Panc1 (cell line): ENCODE measurements at places on chromosomes 3 and 15.

GRCh38 chr3:192082730-192083660, 622.0 kb downstream of the PYDC2 start:
- DNase-seq, result no peak

DNA sequence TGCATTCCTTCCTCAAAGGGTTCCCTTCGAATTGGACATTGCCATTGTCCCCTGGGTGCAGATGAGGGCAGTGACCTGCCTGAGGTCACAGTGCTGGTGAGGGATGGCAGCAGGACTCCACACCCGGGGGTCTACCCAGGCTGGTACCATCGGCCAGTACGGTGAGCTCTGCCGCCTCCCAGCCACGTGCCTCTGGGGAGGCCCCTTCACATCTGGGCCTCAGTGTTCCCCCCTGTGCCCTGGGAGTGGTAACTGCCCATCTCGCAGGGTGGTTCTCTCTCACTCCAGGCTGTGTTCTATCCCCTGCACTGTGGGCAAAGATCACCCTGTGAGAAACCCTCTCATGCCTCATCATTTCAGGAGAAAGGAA, 99.4 kb upstream of the IQSEC1 start:
- no peak for DNase-seq

DNA sequence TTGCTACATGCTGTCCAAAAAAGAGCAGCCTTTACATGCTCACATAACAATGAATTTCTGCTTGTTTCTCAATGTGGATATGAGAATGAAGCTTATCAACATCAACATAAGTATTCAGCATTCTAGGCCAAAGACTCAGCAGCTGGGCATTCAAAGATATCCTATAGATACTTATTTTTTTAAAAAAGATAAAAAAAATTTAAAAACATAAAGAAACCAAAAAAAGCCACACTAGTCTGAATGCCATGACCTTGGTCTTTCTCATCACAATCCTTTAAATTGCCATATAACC, 182.0 kb downstream of the TNIK start:
- no peak for DNase-seq

GRCh38 chr3:27840807-27841594, 118.9 kb upstream of the EOMES start:
- no peak for DNase-seq

DNA sequence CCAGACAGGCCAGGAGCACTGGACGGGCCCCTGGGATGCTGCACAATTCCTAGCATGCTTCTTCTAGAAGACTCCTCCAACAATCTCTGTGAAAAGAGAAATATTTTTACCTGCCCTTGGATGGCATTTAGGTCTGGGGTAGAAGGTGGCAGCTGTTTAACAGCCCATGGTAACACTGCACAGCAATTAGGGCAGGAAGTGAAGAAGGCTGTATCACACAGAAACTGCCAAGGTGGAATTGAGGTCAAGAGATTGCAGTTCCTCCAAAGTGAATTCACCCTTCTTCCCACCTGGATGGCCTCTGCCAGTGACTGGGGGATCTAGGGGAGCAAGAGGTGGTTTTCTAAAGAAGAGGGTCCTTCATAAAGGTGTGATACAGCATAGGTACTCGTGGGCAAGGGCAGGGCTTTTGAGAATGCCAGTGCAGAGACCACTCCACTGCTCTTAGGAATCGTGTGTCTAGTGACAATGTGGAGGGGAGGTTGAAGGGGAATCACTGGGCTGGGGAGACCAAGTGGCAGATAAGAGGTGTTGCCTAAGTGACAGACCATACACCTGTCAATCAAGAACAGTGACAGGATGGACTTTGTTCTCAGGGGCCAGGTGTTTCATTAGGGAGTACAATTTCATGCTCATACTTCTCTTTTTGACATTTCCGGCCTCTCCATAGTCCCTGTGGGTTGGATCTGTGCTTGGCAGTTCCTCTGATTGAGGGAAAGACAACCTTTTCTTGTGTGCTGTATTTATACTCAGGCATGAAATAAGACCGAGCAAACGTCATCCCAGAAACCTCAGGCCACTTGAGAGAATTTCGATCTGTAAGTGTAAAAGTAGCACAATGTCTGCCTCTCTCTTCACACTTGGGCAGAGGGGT, 83.5 kb upstream of the BCL6 start:
- DNase-seq, result no peak

GRCh38 chr3:49495023-49495422, 25.0 kb downstream of the DAG1 start:
- DNase-seq, result no peak

- DNase-seq, result no peak
These were observed 10.3 kb upstream of the MCF2L2 start for GRCh38 chr3:183438735-183439134.

DNA sequence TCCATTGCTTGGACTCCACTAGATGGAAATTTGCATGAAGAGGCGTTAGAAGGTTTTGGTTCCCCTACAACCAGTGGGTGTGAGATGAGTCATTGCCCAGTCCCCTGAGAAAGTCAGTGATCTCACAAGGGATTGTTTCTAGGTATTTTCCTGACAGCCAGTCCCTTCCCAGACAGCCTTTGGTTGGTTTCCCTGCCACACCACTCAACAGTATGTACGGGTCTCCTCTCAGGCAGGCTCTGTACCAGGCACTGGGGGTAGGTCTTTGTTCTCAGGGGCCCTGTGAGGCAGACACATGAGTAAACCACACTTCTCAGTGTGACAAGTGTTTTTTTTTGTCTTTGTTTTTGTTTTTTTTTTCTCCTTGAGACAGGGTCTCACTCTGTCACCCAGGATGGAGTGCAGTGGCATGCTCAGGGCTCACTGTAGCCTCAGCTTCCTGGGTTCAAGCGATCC, 4.0 kb downstream of the LAMP3 start:
- no peak for DNase-seq

GRCh38 chr3:50587806-50588758, 18.8 kb downstream of the HEMK1 start:
- DNase-seq, result no peak

DNA sequence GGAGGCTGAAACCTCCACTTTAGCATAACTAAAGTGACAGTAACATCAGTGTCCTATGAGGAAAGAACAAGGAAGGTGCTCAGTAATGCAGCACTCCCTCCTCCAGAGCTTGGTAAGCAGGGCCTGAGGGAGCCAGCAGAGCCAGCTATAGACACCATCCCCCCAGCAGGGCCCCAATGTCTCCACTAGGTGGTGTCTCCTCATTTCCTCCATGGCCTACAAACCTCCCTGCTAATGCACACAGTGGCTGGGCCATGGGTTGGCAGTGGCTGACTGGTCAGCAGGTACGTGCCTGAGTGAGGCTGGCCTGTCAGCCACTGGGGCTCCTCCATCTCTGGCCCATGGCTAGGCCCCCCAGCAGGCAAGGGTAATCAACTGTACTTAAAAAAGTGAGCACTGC, 13.6 kb downstream of the MRPS25 start:
- peak; percentile 33 for DNase-seq

DNA sequence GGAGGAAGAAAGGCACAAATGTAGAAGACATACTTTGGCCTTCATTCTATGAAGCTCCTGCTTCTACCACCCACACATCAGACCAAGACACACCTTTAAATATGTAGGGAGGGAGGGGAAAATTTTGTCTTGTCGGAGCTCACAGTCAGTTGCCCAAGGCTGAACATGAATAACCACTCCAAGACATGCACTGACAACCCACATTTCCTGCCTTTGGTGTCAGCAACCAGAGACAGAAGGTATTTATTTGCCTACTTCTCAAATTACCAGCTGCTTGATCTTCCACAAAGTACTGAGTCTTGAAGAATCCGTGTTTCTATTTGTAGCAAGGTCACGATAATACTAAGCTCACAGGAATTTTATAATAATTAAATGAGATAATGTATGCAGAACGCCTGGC, 169.7 kb downstream of the KCNMB2 start:
- DNase-seq, result no peak

DNA sequence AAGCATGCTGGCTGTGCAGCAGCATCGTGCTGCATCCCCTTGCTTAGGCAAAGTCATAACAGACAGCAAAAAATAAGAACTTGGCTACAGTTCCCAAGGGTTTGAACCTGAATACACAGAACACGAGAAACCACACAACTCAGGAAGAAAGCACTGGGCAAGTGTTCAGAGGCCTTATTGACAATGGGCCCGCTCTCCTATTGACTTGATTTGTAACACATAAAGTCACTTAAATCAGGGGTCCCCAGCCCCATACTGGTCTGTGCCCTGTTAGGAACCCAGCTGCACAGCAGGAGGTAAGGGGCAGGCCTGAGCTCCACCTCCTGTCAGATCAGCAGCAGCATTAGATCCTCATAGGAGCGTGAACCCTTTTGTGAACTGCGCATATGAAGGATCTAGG, 145.1 kb downstream of the LSAMP start:
- DNase-seq, result no peak
